ENCODE measurements at places on chromosomes 13 and 19.
A peak's percentile ranks its signal among the peaks of the same experiment; 100 is the strongest.

GRCh38 chr19:10468133-10468532, 35.0 kb downstream of the KEAP1 start:
- no peak for DNase-seq

- no peak for DNase-seq
These were observed 132.5 kb downstream of the STK24 start for GRCh38 chr13:98444381-98444780.

GRCh38 chr13:108834193-108834592, 204.8 kb downstream of the MYO16 start:
- no peak for DNase-seq

GRCh38 chr19:50333235-50333736, 4.1 kb upstream of the KCNC3 start:
- DNase-seq, result peak; percentile 62

- no peak for DNase-seq
These were observed 19.7 kb downstream of the ARHGEF18 start for GRCh38 chr19:7368456-7368855.

DNA sequence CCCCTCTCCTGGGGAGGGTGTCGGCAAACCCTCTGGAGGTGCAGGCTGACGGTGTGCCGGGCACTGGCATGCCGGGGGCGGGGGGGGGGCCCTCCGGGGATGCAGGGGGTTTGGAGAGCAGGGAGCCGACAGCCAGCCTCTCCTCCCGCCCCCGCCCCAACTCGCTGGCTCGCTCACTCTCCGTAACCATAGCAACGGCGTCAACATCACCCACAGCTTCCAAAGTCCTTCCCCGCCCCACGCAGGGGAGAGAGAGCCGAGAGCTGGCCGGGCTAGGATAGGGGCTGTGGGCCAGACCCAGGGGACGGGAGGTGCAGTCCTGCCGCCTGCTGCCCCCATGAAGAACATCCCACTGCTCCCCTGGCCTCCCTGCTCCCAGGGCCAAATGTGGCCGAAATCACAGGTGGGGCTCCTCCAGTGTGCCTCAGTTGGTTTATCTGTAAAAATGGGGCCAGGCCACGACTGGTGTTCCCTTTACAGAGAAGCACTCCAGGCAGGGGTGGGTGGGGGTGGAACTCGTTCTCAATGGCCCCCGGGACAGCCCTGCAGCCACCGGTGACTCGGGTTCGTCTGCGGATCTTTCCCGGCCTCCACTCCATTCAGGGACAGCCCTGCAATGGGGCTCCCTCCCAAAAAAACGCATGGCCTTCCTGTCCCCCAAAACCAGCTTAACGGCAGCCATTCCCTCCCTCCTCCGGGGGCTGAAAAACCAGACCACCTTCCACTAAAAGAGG, 3.2 kb downstream of the KLF16 start:
- no peak for DNase-seq

DNA sequence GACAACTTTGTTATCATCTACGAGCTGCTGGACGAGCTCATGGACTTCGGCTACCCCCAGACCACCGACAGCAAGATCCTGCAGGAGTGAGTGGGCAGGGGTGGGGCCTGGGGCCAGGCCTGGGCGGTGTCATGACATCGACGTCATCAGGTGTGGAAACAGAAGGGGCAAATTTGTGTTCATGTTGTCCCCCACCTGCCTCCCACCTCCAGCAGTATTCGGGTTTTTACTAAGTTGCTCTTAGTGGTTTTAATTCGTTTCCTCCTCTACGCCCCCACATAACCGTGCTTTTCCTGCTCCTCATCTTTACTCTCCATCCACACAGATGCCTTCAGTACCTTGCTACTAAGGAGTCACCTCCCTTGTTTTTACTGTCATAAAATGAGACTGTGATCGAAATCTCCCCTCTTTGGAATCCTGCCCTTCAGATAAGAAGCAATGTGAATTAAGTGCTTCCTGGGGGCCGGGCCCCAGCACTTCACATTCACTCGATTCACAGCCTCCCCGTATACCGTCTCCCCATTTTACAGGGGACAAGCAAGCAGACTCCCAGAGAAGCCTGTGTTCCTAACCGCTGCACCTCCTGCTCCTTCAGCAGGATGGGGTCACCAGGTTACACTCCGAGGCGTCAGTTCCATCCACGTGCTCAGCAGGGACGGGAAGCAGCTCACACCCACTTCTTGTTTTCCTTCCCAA, 10.5 kb downstream of the AP1M1 start:
- no peak for DNase-seq

GRCh38 chr13:90766386-90766902, 581.0 kb upstream of the MIR17HG start:
- DNase-seq, result no peak

- no peak for DNase-seq
These were observed 367.9 kb downstream of the SLC7A1 start for GRCh38 chr13:29227576-29227975.

- no peak for DNase-seq
These were observed 102.2 kb upstream of the PEG3 start for GRCh38 chr19:56942756-56943155.

DNA sequence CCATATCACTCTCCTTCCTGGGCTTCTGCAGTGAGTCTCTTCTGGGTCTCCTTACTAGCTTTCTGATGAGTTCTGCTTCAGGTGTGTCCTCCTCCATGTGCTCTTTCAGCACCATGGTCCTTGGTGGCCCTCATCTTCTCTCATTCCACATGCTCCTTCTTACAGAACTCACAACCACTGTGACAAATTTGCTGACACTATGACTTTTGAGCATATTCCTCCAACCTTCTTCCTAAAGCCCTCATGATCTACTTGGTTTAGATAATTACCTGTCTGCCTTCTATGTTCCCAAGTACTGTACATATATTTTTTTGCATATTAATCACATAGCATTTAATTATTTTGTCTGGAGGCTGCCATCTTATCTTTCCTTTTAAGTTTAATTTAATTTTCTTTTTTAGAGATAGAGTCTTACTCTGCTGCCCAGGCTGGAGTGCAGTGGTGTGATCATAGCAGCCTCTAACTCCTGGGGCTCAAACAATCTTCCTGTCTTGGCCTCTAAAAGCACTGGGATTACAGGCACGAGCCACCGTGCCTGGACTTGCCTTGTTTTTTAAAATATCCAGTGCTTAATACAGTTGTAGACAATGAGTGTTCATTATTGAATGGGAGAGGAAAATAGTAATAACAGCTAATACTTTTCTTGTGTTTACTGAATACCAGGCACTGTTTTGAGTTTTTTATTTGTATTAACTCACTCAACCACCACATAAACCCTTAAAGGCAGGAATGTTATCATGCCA, 23.5 kb upstream of the FAM216B start:
- no peak for DNase-seq

DNA sequence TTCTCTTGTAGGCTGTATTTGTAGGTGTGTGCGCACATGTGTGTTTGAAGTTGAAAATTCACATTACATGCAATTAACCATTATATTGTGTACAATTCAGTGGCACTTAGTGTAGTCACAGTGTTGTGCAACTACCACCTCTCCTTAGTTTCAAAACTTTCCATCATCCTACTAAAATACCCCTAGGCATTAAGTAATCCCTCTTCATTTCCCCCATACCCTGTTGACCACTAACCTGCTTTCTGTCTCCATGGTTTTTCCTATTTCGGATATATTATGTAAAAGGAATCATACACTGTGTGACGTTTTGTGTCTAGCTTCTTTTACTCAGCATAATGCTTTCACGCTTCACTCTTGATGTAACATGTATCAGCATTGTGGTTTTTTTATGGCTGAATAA, 16.1 kb downstream of the LSM14A start:
- no peak for DNase-seq

- no peak for DNase-seq
These were observed 4.2 kb downstream of the MISP start for GRCh38 chr19:755063-755462.

DNA sequence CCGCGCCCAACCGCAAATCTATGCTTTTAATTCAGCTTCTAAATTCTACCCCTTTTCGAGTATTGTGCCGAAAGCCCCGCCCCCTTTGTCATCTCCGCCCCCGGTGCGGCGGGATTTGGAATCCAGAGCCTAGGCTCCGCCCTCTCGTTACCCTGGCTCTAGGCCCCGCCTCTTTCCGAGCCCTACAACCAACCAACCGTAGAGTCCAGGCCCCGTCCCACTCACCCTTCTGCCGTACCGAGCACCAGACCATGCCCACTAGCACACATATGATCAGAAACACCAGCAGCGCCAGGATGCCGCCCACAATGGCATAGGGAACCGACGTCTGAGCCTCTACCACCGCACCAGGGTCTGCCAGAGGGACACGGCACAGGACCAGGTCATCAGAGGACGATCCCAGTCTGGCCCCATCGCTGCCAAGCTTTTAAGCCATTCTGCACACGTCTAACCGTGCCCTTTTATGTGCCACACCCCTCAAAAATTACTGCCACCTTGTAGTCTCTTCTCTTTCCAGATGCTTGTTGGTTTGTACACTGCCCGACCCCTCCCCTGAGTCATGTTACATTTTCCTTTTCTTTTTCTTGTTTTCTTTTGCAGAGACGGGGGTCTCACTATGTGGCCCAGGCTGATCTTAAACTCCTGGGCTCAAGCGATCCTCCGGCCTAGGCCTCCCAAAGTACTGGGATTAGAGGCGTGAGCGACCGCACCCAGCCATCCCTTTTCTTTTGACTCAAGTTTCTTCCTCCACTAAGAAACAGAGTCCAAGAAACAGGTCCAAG, 4.7 kb upstream of the ZNF428 start:
- no peak for DNase-seq

- DNase-seq, result no peak
These were observed 4.4 kb downstream of the CCDC61 start for GRCh38 chr19:45999653-46000121.

DNA sequence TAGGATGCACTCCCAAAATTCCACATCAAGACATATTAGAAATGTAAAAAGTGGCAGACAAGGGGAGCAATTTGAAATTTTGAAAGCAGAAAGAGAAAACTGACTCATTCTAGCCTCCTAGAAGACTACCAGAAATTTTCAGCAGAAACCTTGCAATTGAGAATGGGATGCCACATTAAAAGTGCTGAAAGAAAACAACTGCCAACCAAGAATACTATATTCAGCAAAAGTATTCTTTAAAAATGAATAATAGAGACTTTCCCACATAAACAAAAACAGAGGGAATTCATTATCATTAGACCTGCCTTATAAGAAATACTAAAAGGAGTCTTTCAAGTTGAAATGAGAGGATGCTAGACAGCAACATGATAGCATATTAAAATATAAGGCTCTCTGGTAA, 78.3 kb upstream of the HTR2A start:
- DNase-seq, result no peak

- DNase-seq, result no peak
These were observed 1192.2 kb downstream of the EFNB2 start for GRCh38 chr13:105343134-105343806.

DNA sequence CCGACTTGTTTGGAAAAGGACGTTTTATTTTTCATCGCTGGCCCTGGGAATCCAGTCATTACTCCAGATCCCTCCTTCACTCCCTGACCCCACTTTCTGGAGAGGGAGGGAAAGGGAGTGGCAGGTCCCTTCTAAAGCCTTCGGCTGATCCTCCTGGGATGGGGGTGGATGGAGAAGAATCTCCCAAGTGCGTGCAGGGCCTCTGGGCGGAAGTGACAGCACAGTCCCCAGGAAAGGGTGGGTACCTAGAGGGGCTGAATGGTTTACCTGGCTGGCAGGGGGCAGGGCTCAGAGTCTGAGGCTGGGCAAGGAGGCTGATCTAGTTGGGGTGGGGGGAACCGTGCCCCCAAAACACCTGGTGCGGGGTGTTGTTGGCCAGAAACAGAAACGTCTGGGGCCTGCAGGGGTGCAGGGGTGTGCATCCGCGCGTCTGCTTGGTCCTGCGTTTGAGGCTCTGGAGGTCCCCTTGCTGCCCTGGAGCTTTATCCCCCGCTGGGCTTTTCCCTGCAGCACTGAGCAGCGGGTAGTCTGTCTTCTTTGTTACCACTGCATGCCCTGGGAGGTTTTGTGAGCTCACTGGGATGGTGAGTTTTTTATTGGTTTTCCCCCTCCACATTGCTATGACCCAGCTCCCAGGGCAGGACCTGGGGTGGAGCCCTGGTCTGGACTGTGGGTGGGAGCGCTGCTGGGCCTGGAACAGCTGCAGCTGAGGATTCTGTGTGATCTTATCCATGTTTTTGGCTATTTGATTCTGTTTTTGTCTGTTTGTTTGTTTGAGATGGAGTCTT, 3.0 kb upstream of the ZNF628 start:
- DNase-seq, result no peak

DNA sequence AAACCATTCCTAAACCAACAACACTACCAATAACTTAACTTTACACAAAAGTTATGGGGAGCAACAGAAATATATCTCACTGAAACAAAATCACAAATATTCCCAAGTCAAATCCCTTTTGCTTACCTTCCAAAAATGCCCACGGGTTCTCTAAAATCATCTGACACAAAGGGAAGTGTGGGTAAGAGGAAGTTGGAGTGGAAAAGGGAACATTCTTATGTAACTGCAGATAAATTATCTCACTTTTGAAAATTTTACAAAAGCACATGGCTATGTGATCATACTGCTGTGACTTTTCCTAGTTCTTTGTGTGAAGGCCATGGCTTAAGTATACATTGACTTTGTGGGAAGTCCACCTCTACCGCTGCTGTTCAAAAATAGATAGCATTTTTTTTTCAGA, 350.5 kb downstream of the GPC6 start:
- DNase-seq, result no peak

DNA sequence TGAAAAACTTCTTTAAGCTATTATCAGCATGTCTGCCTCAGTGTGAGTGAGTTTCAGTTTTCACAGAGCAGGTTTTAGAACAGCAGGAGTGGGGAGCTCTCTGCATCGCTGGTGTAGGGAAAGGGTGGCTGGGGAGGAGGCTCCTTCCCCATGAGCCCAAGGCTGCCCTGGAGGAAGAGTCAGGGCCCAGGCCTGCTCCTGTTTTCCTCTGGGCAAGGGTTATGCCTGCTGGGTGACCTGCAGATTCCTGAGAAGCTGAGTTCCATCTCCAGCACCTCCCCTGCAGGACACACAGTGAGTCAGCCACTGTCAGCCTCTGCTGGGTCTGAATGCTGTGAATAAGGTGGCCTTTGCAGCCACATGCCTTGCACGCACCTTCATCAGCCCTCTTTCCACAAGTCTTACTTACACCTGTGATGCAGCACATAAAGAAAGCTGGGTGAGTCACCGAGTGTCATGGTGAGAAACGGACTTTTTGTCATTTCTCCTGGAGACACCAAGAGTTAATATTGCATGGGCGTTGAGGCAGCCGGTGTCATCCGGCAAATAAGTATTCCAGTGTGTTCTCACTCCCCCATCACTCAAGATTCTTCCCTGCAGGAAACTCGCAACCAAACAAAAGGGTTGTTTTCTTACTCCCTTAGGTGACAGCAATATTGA, 186.4 kb upstream of the KL start:
- no peak for DNase-seq

Measured in pulmonary artery endothelial cell (primary cell).